ENCODE measurements at places on chromosomes 6 and 20.

DNA sequence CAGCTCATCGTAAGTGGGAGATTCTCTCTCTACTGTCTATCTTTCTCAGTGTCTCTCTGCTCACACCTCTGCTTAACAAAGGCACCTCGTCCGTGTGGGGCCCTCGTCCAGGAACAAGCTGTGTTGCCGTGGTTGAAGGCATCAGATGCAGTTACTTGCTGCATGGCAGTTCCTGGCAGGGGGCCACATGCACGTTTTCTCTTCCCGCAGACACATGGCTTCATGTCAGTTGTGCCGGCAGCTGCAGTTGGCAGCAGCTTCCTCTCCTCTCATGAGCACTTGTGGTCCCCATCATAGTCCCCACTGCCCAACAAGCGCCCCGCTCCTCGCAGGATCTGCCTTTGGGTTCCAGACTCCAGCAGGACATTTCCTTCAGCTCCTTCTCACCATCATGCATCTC, 7.1 kb upstream of the AFDN start:
- peak; percentile 55 for DNase-seq

GRCh38 chr6:165019681-165020080, 289.7 kb downstream of the C6orf118 start:
- no peak for DNase-seq

GRCh38 chr6:56766806-56767178, 124.1 kb upstream of the DST start:
- no peak for DNase-seq

- DNase-seq, result no peak
These were observed 18.7 kb downstream of the ADRM1 start for GRCh38 chr20:62321521-62321948.

GRCh38 chr6:165227644-165228329, 81.6 kb downstream of the C6orf118 start:
- DNase-seq, result no peak

DNA sequence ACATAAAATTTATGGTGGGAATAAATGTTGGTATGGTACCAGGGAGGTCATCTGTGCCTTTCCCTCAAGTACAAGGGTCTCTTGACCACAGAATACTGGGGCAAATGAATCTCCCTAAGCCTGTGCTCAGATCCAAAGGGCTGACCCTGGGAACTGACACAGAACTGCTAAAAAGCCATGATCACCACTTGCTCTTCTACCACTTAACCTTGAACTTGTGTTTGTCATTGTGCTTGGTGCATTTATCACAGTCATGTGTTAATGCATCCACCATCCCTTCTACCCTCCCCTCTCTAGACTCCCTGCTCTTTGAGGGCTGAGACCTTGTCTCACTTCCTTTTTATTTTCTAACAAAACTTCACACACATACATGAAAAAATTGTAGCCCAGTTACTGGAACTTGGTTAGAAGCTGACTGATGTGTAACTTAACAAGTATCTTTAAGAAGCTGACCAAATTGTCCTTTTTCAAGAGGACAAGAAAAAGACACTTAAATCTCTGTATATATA, 46.1 kb upstream of the PBOV1 start:
- DNase-seq, result no peak

GRCh38 chr6:87767478-87767877, 65.4 kb upstream of the AKIRIN2 start:
- no peak for DNase-seq

DNA sequence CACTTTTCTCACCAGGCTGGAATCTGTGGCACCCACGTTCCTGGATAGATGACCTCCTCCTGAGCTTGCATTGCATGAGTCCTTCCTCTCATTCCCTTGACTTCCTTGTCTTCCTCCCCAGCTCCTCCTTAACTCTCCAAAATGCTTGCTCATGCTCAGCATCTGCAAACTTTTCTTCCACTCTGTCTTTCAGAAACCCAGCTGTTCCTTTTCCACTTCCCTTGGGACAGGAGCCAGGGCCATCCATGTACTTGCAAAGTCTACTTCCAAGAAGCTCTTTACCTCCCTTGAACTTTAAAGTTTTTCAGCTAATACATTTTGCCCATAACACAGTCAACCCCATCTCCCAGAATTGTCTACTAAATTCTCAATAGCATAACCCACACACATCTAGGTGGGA, 861.7 kb downstream of the QKI start:
- DNase-seq, result no peak

DNA sequence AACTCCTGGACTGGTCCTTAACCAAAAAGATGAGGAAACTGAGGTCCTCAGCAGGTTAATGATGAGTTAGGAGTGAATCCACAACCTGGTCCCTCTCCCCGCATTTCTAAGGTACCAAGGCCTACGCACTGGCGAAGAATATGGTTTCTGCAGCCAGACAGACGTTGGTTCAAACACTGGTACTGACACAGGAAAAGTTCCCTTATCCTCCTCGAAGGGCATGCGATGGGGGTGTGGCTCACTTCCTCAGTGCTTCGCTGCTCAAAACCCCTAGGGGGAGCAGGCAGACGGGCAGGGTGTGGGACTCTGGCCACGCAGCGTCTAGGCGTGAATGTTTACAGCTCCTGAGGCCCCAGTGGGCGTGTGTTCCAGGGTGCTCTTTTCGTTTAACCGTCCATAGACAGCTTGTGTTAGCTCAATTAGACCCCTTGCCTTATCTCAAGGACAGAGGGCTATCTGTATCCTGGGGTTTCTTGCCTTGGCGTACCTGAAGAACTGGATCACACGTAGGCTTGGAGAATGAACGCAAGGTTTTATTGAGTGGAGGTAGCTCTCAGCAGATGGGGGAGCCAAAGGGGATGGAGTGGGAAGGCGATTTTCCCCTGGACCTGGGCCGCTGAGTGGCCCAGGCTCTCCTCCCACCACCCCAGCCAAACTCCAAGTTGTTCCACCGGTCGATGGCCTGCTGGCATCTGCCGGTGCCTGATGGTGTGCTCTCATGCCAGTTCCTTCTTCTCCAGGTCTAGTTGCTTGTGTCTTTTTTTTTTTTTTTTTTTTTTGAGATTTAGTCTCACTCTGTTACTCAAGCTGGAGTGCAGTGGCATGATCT, 31.8 kb upstream of the PTPN1 start:
- peak; percentile 55 for DNase-seq

DNA sequence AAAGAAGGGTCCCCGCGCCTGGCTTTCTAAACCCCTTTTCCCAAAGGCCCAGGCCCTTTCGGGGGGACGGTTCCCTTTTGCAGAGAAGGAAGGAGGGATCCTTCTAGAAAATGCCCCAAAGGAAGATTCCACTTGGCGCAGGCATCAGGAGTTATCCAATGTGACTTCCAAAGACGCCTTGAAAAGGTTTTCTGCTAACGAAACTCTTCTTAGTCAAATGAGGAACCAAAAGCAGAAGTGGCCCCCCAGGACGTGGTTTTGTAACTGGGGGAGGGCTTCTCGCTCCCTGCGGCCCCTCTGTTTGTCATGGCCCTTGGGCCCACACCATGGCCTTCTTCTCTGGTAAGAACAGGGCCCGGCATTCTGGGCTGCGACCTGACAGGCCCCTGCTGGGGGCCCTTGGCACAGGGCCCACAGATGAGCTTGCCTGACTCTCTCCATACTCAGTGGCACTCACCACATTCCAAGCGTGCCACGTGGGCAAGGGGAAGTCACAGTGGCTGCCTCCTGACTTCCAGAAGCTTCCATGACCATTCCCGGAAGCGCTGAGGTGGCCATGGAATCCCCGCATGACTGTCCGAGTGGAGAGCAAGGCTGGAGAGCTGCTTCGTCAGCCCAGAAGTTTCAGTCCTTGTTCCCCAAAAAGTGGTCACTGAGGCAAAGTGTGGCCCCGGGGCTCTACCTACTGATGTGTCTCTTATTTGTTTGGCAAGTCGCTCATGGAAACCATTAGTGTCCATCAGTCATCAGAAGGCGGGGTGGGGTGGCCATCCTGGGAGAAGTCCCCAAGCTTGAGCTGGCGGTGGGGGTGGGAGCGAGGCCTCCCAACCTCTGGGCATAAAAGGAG, 834 bp upstream of the CTSZ start:
- DNase-seq, result peak; percentile 71

DNA sequence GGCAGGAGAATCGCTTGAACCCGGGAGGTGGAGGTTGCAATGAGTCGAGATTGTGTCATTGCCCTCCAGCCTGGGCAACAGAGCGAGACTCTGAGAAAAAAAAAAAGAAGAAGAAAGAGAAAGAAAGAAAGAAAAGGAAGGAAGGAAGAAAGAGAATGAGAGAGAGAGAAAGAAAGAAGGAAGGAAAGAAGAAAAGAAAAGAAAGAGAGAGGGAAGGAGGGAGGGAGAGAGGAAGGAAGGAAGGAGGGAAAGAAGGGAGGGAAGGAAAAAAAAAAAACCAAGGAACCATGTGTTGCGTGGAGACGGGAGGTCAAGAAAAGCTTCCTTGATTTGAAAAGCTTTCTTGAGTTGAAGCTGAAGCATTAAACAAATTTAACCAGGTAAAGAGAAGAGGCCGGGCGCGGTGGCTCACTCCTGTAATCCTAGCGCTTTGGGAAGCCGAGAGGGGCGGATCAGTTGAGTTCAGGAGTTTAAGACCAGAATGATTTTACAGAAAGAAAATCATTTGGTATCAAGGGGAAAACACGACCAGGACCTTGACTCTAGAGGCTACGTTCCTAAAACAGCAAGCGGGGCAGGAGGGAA, 90.5 kb upstream of the PRSS16 start:
- DNase-seq, result no peak

- peak; percentile 84 for DNase-seq
These were observed 64.2 kb downstream of the SGK1 start for GRCh38 chr6:134253681-134254080.

DNA sequence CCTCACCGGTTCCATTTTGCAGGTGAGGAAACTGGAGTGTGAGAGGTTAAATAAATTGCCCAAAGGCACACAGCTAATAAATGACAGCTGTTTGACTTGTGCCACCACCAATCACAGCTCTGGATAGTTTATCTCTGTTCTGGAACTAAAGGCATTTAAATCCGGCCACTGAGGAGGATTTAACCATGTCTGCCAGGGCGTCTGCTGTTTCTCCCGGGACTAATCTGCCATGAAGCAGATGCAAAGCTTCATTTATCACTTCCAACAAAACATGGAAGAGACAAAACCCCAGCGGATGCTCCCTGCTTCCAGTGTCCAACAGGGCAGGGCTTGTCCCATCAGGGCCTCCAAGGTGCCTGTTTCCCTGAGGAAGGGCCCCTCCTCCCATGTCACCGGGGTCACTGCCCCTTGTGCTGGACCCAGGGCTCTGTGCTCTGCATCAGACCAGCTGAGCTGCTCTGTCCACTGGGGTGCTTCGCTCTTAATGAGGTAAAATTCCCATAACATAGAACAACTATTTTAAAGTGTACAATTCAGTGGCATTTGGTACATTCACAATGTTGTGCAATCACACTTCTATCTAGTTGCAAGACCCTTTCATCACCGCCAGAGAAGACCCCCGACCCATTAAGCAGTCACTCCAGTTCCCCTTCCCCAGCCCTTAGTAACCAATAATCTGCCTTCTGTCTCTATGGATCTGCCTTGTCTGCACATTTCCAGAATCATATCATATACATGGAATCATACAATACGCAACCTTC, 244.3 kb downstream of the PTPRT start:
- DNase-seq, result peak; percentile 63
